ENCODE measurements at places on chromosomes 2 and 18. TPM values are rescaled to one million over a fixed set of nuclear protein-coding genes. Genes with fewer than 3 reads are reported as not detected.

Gene COLEC11
- total RNA-seq: not detected

- no peak for DNase-seq
Observed at GRCh38 chr2:140555701-140556100, 1575.1 kb downstream of the LRP1B start.

DNA sequence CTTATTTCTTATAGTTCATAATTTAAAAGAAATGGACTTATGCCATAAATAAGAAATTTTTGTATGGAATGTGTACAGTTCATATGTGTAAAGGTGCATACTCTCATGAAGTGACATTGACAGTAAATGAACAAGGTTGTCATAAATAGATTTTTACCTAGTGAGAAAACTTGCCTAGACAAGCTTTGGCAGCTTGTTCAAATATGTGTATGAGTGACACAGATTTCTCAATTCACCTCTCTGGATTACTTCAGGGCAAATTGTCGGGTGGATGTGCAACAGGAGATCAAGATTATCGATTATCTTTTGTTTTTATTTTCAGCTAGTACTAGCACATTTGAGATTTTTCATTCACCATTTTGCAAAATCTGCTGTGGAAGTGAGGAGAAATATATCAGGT lies 758.1 kb upstream of the ACVR2A start:
- no peak for DNase-seq

GRCh38 chr2:114684403-114684802 lies 242.0 kb downstream of the DPP10 start:
- DNase-seq: no peak

DNA sequence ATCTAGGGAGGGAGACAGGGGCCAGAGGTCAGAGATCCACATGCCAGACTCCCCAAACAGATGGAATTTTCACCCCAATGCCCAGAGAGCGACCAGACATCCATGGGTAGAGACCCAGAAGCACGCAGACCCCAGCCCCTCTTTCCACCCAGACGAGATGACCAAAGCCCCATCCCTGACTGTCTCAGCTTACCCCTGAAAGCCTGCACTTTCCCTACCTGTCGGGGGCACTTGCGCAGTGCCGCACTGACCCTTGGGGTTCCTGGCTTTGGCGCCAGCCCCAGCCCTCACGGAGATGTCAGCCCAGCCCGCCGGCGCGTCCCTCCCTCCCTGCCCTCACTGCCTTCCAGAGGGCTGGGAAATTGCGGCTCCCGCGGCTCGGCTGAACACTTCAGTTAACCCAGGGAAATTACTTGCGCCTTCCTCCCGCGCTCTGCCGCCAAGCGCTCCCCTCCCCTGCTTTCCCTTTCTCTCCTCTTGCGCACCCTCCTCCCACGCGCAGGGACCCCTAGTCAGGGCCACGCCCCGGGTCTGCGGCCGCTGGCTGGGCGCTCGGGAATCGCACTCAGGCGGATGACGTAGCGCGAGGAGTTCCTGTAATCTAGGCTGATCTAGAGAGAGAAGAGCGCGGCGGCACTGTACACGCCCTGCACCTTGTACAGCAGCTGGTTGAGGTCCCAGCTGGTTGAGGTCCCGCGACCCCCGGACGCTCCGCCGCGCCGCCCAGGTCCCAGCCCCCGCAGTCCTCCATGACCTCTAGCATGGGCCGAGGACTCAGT lies 12.0 kb downstream of the ALPG start:
- no peak for DNase-seq

- DNase-seq: peak; percentile 50
Observed at GRCh38 chr18:76468345-76469304, 26.4 kb downstream of the ZNF516 start.

DNA sequence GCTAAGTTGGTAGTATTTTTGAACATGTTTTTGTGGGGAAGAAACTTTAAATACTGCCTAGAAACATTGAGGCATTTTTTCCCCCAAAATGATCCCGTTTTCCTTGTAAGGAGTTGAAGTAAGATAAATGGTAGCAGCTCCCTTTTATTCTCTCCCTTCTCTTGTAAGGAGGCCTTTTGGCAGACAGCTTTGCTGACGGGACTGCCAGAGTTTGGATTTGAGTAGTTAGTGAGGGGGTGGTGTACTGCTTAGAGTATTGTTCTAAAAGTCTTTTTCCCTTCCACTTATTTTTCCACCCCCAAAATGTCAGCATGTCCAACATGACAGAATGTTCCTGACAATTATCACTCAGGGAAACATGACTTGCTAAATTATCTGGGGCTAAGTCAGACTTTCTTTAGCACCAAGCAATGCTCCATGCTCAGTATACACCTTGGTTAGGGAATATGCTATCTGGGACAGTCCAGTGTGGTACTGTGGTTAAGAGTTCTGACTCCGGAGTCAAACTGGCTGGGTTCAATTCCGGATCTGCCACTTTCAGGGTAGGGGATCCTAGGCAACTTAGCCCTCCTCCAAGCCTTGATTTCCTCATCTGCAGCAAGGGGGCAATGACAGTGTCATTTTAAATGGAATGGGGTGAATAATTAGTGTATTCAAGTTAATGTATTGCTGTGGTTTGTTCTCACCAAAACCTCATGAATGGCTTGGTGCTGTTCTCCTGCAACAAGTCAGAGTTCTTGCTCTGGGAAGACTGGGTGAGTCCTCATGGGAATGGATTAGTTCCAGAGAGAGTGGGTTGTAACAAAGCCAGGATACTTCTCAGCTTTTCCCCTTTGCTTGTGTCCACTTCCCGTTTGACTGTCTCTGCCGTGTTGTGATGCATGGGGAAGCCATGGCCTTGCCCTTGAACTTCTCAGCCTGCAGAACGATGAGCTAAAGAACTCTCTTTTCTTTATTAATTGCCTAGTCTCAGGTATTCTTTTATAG lies 116.2 kb downstream of the TANC1 start:
- DNase-seq: no peak

Gene CNGA3
- not detected for total RNA-seq

DNA sequence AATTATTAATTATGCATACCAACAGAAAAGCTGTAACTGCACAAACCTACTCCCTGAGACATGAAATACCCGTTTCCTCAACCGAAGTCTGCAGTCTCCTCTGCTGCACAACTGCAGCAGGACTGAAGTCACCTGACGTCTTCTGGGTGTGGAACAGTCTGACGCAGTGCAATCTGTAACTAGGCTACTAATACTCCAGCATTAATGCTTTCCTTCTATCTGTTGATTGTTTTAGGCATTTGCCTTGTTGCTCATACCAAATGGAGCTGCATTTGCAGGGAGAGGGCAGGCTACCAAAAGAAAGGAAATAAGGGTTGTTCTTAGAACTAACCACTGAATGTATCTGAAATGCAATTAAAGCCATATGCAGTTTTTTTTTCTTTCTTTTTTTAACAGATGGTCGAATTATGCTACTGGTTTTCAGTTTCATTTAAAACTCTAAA lies 40.1 kb downstream of the RTN4 start:
- DNase-seq: peak; percentile 70

GRCh38 chr18:75010278-75010677 lies 198.7 kb downstream of the PTGR3 start:
- DNase-seq: no peak

DNA sequence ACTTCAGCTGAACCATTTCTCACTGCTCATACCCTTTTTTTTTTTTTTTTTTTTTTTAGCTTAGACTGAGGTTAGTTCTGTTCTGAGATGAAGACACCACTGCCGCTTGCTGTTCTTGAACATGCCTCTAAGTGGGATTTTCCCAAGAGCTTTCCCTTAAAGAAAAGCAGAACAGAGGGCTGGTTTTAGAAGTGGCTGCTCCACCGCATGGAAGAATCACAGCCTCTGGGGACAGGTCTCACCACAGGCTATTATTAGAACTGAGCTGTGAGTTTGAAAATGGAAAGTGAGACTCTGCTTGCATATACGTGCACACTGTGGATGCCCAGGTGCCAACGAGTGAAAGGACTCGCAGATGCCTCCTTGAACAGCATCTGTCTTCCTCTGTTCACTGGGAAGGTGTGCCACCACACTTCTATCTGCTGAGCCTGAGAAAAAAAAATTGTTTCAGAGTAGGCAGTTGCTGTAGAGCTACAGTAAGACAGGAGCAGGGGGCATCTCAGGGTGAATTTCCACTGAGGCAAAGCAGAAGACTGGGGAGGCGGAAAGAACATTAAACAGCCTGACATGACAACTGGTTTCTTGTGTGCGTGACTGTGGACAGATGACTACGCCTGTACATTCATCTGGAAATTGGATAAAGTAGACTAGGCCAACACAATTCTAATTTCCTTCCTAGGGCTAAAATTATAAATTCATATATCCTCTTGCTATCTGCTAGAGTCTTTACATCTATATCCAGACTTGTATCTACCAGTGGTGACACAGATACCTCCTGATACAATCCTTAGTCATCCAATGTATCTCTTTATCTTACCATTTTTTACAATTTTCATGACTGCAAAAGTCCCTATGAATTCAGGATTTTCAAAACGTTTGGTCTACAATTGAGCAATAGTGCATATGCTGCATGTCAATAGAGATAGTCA lies 1045.7 kb upstream of the CELF4 start:
- DNase-seq: no peak

Gene GCG
- not detected for total RNA-seq

Gene CDH19
- total RNA-seq: 8.0 TPM

DNA sequence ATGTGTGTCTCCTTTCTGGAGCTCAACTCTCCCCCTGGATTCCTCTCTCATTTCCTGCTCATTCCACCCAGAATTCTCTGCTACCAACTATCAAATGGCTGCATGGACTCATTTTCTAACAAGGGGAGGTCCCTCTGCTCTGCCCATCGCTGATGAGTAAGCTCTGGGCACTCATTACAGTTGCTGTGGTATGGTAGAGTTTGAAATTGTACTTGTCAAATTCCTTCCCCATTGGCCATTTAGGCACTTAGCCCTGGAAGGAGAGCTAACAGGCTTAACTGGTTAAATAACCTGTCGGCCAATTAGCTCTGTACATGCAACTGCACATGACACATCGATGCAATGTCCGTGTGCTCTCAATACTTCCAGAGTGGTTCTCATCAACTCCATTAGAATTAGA lies 20.4 kb downstream of the COL6A3 start:
- no peak for DNase-seq

DNA sequence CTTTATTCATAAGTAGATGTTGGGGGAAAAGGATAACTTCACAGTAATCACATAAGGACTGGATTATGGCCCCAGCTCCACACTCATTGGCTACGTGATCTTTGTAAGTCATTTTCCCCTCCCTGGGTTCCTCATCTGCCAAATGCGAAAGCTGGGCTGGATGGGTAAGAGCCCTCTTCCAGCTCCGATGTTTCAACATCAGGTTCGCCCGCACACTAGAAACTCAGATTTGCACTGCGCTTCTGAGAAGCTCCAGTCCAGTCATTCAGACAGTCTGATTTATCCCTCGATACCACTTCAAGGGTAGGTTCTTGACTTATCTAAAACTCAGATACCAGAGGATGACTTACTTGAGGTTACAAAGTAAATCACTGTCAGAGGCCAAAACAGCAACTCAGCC lies 31.0 kb upstream of the RMDN2 start:
- DNase-seq: no peak

Gene CGREF1
- total RNA-seq: 3.1 TPM

- DNase-seq: no peak
Observed at GRCh38 chr2:9974343-9974742, 22.9 kb downstream of the GRHL1 start.

DNA sequence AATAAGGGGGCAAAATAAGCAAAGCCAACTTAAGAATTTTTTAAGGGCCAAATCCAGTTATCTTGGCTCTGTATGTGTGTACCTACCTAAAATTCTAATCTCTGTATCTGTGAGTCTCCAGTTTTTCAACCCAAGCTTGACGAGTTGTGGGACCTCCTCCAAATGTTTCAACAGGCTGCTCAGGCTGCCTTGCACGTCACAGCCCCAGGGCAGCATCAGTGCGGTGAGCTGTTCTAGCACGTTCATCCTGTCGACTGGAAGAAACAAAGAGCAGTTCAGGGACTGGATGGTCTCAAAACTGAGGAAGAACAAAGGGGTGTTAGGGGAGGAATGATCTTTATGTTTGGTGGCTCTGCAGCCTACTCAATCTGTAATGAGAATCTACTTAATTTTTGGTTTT lies 29.4 kb downstream of the NLRC4 start:
- DNase-seq: no peak

Gene MLPH
- 8.8 TPM for total RNA-seq

DNA sequence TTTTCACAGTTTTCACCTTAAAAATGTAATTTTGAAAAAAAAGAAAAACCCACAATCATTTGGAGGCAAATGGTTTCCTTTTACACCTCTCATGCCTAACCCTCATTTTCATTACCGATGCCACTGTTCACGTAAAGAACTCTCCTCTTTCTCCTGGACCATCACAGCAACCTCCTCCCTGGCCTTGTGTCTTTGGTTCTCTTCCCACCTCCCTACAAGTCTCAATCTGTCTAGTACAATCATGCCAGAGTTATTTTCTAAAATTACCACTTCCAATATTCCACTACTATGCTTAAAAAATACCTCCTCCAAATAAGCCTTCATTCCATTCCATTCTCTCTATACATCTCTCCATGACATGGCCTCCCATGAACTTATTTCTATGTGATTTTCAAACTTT lies 77.9 kb upstream of the RIT2 start:
- DNase-seq: no peak

Gene CROCC2
- total RNA-seq: not detected

Gene SRD5A2
- not detected for total RNA-seq

- DNase-seq: no peak
Observed at GRCh38 chr2:127453392-127454171, 35.4 kb downstream of the PROC start.

Measured in suprapubic skin (tissue), 4 donors.